ENCODE measurements at places on chromosomes 12 and 14.

DNA sequence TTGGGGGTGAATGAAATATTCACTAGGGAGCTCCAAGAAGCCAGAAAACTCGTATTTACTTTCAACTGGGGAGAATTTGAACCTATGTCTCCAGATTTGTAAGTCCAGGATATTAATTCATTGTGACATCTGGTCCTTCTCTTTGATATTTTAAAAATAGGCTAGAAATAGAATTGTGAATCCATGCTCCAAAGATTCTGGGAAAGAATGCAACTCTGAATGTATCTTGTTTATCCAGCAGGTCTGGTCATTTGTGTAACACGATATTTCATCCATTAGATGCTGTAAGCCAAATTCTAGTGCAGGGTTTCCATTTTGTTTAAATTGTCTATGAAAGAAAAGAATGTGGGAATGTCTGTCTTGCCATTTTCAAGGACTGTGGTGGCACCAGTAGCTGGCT, 334.7 kb downstream of the BMP4 start:
- DNase-seq = peak; percentile 27

GRCh38 chr14:56811593-56812363, 1.5 kb upstream of the OTX2 start:
- no peak for DNase-seq

- DNase-seq = no peak
These were observed 221.3 kb downstream of the SLC6A15 start for GRCh38 chr12:84691266-84691665.

DNA sequence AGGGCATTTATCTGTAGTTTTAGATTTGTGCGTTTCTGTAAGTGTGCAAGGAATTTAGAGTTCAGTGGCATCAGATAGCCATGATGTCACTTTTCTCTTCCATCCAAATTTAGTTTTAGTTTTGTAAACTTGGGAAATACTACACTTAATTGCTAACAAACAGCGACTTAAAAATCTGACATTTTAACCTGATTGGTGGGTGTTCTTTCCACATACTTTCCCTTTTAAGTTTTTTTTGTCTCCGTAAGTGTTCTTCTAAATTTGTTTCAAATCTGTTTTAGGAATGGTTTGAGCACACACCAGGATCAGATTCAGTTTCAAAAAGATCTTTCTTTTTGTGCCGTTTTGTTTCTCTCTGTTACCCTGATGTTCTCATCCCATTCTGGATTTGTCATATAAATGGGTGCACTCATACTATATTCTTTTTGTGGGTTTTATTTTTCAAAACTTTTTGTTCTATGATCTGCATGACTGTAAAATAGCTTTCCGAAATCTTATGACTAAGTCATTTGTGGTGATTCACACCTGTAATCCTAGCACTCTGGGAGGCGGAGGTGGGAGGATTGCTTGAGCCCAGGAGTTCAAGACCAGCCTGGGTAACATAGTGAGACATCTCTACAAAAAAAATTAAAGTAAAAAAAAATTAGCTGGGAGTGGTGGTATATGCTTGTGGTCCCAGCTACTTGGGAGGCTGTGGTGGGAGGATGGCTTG, 58.9 kb downstream of the FBXO34 start:
- no peak for DNase-seq

GRCh38 chr12:120376416-120376815, 7.5 kb upstream of the MSI1 start:
- DNase-seq = no peak
